ENCODE measurements at places on chromosomes 2 and 18.

GRCh38 chr2:191325651-191326365 is 80.6 kb downstream of the MYO1B start:
- DNase-seq = no peak

DNA sequence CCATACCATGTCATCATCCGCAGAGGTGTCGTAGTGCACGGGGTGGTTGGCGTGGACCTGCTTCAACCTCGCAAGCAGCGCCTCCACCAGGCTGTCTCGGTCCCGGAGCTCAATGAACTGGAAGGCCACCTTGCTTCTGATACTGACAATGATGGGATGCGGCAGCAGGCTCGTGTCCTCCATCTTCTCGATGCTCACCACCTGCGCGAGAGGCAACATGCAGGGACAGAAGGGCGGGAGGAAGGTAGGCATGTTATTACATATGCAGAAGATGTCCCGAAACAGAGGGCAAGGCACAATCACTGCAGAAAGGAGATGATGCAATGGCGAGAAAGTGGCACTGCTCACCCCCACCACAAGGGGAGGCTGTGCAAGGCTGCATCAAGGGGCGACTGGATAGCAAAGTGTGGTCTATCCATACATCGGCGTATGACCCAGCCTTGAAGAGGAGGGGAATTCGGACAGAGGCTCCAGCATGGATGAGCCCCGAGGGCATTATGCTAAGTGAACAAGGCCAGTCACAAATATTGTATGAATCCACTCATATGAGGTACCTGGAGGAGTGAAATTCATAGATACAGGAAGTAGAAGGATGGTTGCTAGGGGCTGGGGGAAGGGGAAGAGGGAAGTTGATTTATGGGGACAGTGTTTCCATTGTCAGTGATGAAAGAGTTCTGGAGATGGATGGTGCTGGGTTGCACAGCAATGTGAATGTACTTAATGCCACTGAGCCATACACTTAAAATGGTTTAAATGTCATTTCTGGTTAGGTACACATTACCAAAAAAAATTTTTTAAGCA is 36.6 kb downstream of the RPL31 start:
- no peak for DNase-seq

GRCh38 chr2:207221731-207222130 is 56.0 kb upstream of the KLF7 start:
- no peak for DNase-seq

GRCh38 chr2:174334781-174335251 is at the start of gene SP9:
SP9 (plus strand) TSS chr2:174334954; CDS start chr2:174335093, 139 bp downstream.
- DNase-seq = no peak

DNA sequence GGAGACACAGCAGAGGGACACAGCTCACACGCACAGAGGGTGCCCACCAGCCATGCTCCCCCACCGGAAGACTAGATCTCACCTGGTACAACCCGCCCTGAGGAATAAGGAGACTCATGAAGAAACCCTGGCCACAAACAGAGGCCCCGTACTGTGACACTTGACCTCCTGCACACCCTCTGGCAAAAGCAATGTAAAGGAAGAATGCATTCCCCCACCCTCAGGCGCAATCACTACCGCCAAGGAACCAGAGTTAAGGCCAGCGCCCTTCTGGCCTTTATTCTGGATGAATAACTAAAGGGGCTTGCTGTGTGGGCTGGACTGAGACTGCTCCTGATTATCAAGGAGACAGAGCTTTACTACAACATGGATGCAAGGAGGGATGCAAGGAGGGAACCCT is 509.2 kb upstream of the SPHKAP start:
- DNase-seq = no peak

DNA sequence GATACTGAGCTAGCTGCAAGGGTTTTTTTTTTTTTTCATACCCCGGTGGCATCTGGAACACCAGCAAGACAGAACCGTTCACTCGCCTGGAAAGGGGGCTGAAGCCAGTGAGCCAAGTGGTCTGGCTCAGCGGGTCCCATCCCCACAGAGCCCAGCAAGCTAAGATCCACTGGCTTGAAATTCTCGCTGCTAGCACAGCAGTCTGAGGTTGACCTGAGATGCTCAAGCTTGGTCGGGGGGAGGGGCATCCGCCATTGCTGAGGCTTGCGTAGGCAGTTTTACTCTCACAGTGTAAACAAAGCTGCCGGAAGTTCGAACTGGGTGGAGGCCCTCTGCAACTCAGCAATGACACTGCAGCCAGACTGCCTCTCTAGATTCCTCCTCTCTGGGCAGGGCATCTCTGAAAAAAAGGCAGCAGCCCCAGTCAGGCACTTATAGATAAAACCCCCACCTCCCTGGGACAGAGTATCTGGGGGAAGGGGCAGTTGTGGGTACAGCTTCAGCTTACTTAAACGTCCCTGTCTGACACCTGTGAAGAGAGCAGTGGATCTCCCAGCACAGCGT is 5.1 kb upstream of the MIB1 start:
- DNase-seq = no peak

GRCh38 chr18:63997606-63998005 is 27.7 kb downstream of the SERPINB8 start:
- no peak for DNase-seq
